Activated CD4-positive, alpha-beta memory T cell treated with anti-CD3 and anti-CD28 coated beads for 36 hours (primary cell): ENCODE measurements at places on chromosomes 11 and 22. TPM values are rescaled to one million over a fixed set of nuclear protein-coding genes. Genes with fewer than 3 reads are reported as not detected.
A peak's percentile ranks its signal among the peaks of the same experiment; 100 is the strongest.

The MIAT gene
- 58.7 TPM for total RNA-seq

The CACNA1I gene
- total RNA-seq = 0.36 TPM

The TEX12 gene
- not detected for total RNA-seq

- no peaks in the 10 kb centered on the region for H3K4me1 ChIP-seq
- DNase-seq = no peak
- H3K27ac ChIP-seq = no peak overlapping the region
- peaks cover 14% of the 10 kb centered on the region for H3K27me3 ChIP-seq
- no peak overlapping the region for H3K4me3 ChIP-seq
Observed at GRCh38 chr11:93123351-93123898, 74.4 kb downstream of the SLC36A4 start.

DNA sequence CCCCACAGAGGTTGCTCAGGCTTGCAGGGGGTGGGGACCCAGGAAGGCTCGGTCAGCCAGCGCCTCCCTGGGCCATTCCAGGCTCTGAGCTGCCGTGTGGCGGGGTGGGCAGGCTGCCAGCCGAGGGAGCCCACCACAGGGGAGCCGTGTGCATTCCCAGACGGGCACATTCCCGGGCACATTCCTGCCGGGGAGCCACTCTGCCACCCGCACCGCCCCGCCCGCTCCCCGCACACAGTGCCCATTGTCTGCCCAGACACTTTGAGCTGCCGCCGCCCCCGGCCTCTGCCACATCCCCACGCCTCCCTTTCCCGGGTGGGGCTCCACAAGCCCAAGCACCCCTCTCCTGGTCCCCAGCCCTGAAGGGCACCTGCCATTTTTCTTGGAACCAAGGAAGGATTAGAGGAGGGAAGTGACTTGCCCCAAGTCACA lies 27.4 kb downstream of the RPL3 start:
- peaks cover 3% of the 10 kb centered on the region for H3K4me1 ChIP-seq
- no peak overlapping the region for H3K27ac ChIP-seq

GRCh38 chr22:32050678-32051515 lies 7.8 kb downstream of the SLC5A1 start:
- peak overlapping the region; percentile 26 for H3K27ac ChIP-seq
- H3K36me3 ChIP-seq = no peaks in the 10 kb centered on the region
- peaks cover 52% of the 10 kb centered on the region for H3K27me3 ChIP-seq

- H3K36me3 ChIP-seq = peaks cover 6% of the 10 kb centered on the region
- no peak for DNase-seq
- no peaks in the 10 kb centered on the region for H3K4me1 ChIP-seq
- no peak overlapping the region for H3K27ac ChIP-seq
Observed at GRCh38 chr11:70918242-70918641, 334.1 kb downstream of the SHANK2 start.

GRCh38 chr22:28544431-28544868 lies 135.2 kb downstream of the TTC28 start:
- no peak overlapping the region for H3K27ac ChIP-seq
- H3K4me3 ChIP-seq = no peak overlapping the region
- no peak for DNase-seq
- no peaks in the 10 kb centered on the region for H3K4me1 ChIP-seq

- H3K4me3 ChIP-seq = no peak overlapping the region
- H3K27me3 ChIP-seq = peaks cover 45% of the 10 kb centered on the region
- no peaks in the 10 kb centered on the region for H3K36me3 ChIP-seq
- peak; percentile 29 for DNase-seq
- no peak overlapping the region for H3K27ac ChIP-seq
- H3K4me1 ChIP-seq = no peaks in the 10 kb centered on the region
Observed at GRCh38 chr11:107598225-107599139, 7.5 kb downstream of the ELMOD1 start.

DNA sequence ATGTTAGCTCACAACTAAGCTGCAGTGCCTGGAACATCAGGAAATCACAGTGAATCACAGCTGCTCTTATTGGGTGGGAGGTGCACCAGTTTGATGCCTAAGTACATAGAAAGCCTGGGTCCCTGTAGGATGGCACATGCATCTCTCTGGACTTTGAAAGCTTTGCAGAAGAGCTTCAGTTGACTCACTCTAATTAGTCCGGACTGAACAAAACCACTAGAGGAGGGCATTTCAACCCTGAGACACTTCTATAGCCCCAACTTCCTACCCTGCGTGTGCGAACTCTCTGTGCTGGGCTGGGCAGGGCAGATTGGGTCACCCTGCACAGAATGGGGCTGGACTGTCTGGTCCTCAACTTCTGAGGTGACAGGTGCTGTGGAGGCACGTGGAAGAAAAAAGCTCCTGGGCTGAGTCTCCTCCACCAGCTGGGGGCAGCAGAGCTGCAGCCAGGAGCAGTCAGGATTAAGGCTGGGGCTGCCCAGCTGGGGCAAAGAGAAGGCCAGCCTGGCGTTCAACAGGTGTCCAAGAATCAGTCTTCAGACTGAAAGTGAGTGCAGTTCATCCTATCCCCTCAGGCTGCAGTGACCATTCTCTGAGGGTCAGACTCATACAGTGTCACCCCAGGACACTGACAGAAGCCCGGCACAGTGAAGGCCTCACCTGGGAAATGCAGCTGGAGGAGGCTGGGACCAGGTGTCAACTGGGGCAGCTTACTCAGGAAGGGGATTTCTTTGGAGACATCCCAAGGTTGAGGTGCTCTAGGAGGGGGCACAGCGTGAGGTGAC lies 22.1 kb downstream of the GGTLC2 start:
- DNase-seq = peak; percentile 40
- H3K27ac ChIP-seq = no peak overlapping the region
- H3K27me3 ChIP-seq = peaks cover 2% of the 10 kb centered on the region
- H3K4me1 ChIP-seq = no peaks in the 10 kb centered on the region
- H3K4me3 ChIP-seq = no peak overlapping the region
- no peaks in the 10 kb centered on the region for H3K36me3 ChIP-seq

DNA sequence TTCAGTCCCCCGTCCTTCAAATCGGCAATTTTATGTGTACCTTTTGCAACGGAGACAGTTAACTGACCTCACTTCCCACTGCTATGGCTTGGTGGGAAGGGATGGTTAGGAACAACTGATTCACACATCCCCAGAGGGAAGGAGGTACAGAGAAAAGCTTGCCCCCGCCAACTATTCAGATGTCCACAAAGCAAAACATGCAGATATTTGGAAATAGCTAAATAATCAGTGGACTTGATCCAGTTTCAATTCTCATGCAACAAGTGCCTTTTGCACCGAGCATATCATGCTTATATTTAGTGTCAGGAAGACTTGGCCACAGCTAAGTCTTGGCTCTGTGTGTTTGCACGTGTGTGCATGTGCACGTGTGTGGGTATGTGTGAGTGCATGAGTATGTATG lies 144.6 kb downstream of the SNX19 start:
- H3K4me3 ChIP-seq = no peak overlapping the region
- no peaks in the 10 kb centered on the region for H3K27me3 ChIP-seq
- H3K27ac ChIP-seq = no peak overlapping the region
- H3K36me3 ChIP-seq = no peaks in the 10 kb centered on the region

DNA sequence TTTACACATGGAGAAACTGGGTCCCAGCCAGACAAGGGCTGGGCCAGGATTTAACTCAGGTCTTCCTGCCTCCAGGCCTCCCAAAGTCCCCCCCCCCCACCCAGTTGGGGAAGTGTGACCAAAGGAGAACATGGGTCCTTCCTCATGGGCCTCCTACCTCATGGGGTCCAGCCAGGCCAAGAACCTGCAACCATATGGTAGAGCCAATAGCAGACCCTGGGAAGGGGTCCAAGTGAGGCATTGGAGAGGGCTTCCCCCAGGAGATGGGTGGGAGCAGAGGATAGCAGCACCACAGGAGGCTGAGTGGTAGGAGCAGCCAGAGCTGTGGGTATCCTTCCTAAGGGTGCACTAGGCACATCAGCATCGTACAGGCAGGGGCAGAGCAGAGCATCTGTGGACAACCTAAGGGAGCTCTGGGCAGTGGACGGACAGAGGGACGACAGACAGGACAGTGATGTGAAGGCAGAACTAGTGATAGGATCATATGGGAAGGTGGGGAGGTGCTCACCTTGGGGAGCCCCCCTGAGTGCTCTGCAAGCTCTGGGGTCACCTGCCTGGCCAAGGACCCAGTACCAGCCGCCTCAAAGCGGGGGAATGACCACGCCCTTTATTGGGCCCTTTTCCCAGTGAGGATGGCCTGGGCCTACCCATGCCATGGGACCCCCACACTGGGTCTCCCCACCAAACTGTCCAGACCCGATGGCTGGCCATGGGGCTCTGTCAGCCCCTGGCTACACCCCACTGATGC lies 4.5 kb downstream of the ARVCF start:
- no peak overlapping the region for H3K27ac ChIP-seq
- H3K27me3 ChIP-seq = peaks cover 2% of the 10 kb centered on the region
- H3K4me1 ChIP-seq = peaks cover 2% of the 10 kb centered on the region

DNA sequence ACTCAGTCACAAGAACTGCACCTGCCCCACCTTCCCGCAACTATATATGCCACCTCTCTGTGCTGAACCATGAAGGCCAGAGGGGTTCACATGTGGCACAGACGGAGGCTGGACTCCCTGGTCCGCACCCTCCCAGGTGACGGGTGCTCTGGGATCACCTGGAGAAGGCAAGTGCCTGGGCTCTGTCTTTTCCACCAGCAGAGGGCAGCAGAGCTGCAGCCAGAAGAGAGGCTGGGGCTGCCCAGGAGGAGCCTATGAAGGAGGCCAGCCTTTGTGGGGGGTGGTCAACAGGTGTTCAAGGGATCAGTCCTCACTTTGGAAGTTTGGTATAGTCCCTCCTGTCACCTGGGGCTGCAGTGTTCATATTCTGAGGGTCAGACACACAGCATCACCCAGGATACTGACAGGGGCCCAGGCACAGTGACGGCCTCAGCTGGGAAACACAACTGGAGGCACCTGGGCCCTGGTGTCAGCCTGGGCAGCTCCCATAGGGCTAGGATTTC lies 39.2 kb upstream of the IGLL5 start:
- H3K27ac ChIP-seq = no peak overlapping the region
- DNase-seq = peak; percentile 78
- H3K4me3 ChIP-seq = no peak overlapping the region
- H3K36me3 ChIP-seq = no peaks in the 10 kb centered on the region

GRCh38 chr11:12109591-12110196 lies 696 bp upstream of the MICAL2 start:
- H3K36me3 ChIP-seq = no peaks in the 10 kb centered on the region
- H3K4me1 ChIP-seq = peaks cover 40% of the 10 kb centered on the region

The FOLH1 gene
- total RNA-seq = not detected

The SLC22A25 gene
- not detected for total RNA-seq

- no peak for DNase-seq
- no peaks in the 10 kb centered on the region for H3K36me3 ChIP-seq
- H3K27ac ChIP-seq = no peak overlapping the region
- H3K4me1 ChIP-seq = peaks cover 10% of the 10 kb centered on the region
Observed at GRCh38 chr22:27799827-27800249, 1.7 kb downstream of the MN1 start.

DNA sequence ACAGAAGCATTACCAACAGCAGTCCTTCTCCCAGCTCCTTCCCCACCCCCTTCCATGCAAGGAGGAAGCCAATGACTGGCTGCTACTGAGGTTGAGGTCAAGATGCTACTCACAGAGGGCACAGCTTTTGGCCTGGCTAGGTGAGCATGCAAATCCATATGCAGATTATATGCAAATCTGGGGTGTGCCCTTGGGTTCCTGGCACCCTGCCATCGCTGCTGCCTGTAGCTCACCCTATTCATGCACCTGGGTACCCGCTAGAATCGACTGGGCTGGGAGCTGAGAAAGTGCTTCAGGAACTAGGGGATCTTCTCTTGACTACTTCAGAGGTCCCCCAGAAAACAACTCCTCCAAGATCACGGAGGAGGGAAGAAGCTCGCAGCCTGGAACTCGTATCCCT lies 4.0 kb downstream of the DSCAML1 start:
- DNase-seq = no peak
- H3K36me3 ChIP-seq = no peaks in the 10 kb centered on the region
- peaks cover 7% of the 10 kb centered on the region for H3K4me1 ChIP-seq

DNA sequence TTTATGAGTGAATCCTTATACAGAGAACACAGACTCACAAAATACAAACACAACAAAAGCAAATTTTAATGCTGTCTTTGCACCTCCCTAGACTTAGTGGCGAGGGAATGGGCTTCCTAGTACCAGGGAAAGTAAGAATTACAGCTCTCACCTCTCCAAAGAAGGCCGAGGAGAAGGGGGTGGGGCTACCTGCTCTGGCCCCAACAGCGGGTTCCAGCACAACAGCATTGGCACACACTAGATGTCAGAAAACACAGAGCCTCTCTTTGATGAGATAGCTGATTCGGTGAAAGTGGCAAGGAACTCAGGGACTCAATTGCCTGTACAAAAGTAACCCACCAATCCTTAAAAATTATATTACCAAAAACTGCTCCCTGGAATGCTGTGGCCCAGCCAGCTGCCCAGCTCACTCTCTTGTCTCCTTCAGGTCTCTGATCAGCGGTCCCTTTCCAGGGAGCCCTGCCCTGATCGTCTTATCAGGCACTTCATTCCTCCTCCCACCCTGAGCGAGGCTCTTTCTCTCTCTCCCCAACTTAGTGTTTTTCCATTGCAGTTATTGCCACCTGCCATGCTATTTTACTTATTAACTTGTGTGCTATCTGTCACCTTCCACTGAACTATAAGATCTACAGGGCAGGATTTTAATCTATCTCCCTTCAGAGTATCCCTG lies 30.7 kb downstream of the SPON1 start:
- no peak overlapping the region for H3K4me3 ChIP-seq
- DNase-seq = no peak
- no peaks in the 10 kb centered on the region for H3K36me3 ChIP-seq

DNA sequence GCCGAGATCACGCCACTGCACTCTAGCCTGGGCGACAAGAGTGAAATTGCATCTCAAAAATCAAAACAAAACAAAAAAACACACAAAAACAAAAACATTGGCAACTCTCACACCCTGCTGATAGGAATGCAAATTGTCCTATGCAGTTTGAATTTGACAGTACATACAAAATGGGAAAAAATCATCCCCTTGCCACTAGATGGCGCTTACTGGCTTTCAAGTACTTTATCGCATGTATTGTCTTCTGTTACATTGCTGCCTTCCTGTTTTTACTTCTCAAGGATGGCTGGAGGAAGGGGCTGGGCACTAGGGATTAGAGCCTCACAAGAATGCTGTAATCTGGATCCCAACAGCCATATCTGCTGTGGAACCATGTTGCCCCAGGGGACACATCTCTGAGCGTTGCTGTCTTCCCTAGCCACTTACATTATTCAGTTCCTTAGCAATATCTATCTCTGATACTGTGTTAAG lies 59.4 kb upstream of the A4GALT start:
- H3K4me1 ChIP-seq = no peaks in the 10 kb centered on the region
- H3K4me3 ChIP-seq = no peak overlapping the region
- no peak overlapping the region for H3K27ac ChIP-seq
- H3K27me3 ChIP-seq = no peaks in the 10 kb centered on the region
- no peaks in the 10 kb centered on the region for H3K36me3 ChIP-seq

The MN1 gene
- 0.07 TPM for total RNA-seq

The GGTLC2 gene
- not detected for total RNA-seq

The MOGAT2 gene
- total RNA-seq = not detected

The TPBGL gene
- total RNA-seq = 0.07 TPM

- H3K4me3 ChIP-seq = no peak overlapping the region
- H3K36me3 ChIP-seq = no peaks in the 10 kb centered on the region
- peaks cover 5% of the 10 kb centered on the region for H3K4me1 ChIP-seq
- H3K27me3 ChIP-seq = peaks cover 8% of the 10 kb centered on the region
Observed at GRCh38 chr22:35894937-35895708, 133.5 kb downstream of the RBFOX2 start.
